ENCODE measurements at places on chromosomes 12 and 14.
A peak's percentile ranks its signal among the peaks of the same experiment; 100 is the strongest.

DNA sequence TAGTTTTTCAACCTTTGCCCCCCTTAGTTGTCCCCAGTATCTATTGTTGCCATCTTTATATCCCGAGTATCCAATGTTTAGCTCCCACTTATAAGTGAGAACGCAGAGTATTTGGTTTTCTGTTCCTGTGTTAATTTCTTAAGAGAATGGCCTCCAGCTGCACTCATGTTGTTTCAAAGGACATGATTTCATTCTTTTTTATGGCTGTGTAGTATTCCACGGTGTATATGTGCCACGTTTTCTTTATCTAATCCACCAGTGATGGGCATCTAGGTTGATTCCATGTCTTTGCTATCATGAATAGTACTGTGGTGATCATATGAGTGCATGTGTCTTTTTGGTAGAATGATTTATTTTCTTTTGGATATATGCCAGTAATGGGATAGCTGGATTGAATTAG is 72.0 kb downstream of the GCH1 start:
- no peak for DNase-seq

DNA sequence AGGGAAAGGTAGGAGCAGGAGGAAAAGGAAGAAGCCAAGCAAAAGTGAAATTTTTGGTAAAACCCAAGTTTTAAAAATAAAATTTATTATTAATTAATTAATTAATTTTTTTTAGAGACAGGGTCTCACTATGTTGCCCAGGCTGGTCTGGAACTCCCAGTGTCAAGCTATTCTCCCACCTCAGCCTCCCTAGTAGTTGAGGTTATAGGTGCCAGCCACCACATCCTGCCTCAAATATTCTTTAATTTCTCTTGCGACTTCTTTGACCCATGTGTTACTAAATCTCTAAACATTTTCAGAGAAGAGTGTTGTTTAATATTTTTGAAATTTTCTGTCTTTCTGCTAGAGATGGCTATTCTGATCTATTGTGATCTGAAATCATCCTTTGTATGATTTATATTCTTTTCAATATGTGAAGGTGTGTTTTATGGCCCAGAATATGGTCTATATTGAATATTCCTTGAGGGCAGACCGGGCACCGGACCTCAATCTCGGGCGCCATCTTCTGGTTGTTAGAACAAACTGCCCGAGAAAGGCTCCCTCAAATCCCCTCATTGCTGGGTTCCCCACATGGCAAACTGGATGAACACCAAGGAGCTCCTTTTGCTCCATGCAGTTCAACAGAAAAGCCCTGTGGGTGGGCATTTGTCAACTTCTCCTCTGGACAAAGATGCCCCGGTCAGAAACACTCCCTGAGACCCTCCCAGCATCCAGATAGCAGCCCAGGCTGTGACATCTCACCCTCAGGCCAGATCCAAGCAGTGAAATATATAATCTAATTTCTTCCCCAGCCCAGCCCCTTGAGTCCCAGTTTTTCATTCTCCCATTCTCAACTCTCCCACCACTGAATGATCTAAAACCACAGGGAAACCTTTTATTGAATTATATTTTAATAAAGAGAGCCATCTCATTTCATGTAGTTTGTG is 110.5 kb downstream of the ASCL4 start:
- DNase-seq = peak; percentile 18

DNA sequence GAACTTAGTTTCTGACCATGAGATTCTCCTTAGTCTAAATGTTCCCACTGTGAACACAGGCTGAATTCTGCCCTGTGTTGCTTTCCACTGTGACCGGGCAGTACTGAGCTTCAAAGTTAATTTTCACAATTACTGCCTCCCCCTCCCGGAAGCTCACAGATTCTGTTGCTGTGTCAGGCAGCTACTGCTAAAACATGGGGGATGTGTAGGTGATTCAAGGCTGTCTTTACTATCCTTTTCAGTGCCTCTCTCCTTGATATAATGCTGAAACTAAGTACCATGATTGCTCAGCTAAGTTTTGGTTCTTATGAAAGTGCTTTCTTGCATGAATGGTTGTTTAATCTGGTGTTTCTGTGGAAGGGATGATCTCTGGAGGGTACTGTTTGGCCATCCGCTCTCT is 428.3 kb upstream of the NOVA1 start:
- DNase-seq = no peak

DNA sequence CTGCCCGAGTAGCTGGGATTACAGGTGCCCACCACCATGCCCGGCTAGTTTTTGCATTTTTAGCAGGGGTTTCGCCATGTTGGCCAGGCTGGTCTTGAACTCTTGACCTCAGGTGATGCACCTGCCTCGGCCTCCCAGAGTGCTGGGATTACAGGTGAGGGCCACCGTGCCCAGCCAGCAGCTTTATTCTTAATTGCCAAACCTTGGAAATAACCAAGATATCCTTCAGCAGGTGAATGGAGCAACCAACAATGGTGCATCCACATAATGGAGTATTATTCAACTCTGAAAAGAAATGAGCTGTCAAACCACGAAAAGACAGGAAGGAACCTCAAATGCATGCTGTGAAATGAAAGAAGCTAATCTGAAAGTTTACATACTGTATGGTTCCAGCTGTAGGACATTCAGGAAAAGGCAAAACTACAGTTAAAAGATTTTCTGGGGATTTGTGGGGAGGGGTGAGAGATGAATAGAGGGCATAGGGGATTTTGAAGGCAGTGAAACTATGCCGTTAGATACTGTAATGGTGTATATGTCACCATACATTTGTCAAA is 118.8 kb upstream of the CCND2 start:
- no peak for DNase-seq

GRCh38 chr14:103890821-103891666 is 37.2 kb upstream of the TDRD9 start:
- DNase-seq = no peak

GRCh38 chr12:120936197-120936596 is 32.0 kb upstream of the SPPL3 start:
- no peak for DNase-seq

GRCh38 chr14:21672116-21672515 is 1.5 kb downstream of the OR4E1 start:
- DNase-seq = no peak

- DNase-seq = no peak
Observed at GRCh38 chr14:33611405-33612196, 339.3 kb downstream of the EGLN3 start.

GRCh38 chr12:115774148-115774895 is 503.2 kb downstream of the MED13L start:
- DNase-seq = no peak

- no peak for DNase-seq
Observed at GRCh38 chr12:94571556-94571955, 78.8 kb downstream of the TMCC3 start.

DNA sequence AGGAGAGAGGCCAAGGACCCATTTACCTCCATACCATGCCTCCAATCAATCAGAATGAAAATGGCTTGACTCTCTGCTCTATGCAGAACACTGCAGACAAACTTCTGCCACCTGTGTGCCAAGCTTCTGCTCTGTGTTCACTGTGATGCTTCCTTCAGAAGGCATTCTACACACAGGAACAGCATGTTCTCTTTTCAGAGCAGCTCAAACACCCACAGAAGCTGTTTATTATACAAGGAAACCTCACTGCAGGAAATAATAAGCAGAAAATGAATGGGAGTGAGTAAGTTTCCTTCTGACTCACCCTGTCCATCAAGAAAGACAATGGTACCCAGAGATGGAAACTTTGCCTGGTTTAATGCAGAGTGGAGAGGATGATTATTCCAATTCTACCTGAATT is 2.4 kb upstream of the ESR2 start:
- no peak for DNase-seq

- DNase-seq = no peak
Observed at GRCh38 chr14:75476274-75476995, 45.8 kb upstream of the BATF start.

GRCh38 chr12:131800594-131801135 is 27.5 kb upstream of the MMP17 start:
- no peak for DNase-seq

GRCh38 chr14:96693252-96693820 is 103.8 kb upstream of the VRK1 start:
- no peak for DNase-seq

- DNase-seq = no peak
Observed at GRCh38 chr12:1977109-1977508, 27.1 kb downstream of the DCP1B start.

DNA sequence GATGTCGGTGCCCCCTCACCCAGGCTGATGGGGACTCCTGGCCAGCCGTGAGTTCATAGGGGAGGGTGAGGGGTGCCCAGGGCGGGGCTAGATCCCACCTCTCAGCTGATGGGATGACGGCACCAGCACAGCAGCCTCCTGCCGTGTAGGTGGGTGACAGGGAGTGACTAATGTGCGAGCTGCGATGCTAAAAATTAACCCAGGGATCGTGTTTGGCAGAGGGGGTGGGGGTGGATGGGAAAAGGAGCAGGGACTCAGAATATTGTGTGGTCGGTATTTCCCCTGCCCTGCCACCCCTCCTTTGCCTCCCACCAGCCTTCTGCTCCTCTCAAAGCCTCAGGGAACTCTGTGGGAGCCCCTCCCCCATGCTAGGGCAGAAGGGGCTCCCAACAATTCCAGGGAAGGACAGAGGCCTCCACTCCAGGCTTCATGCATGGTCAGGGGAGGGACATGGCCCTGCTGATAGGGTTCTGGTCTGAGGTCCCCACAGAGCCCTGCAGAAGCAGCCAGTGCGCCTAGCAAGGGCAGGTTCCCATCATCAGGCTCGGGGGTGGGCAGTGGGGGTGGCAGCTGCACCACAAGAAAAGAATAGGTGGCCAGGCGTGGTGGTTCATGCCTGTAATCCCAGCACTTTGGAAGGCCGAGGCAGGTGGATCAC is 12.5 kb downstream of the TAMALIN start:
- DNase-seq = no peak

GRCh38 chr12:114319422-114319821 is 86.5 kb downstream of the TBX5 start:
- DNase-seq = no peak

DNA sequence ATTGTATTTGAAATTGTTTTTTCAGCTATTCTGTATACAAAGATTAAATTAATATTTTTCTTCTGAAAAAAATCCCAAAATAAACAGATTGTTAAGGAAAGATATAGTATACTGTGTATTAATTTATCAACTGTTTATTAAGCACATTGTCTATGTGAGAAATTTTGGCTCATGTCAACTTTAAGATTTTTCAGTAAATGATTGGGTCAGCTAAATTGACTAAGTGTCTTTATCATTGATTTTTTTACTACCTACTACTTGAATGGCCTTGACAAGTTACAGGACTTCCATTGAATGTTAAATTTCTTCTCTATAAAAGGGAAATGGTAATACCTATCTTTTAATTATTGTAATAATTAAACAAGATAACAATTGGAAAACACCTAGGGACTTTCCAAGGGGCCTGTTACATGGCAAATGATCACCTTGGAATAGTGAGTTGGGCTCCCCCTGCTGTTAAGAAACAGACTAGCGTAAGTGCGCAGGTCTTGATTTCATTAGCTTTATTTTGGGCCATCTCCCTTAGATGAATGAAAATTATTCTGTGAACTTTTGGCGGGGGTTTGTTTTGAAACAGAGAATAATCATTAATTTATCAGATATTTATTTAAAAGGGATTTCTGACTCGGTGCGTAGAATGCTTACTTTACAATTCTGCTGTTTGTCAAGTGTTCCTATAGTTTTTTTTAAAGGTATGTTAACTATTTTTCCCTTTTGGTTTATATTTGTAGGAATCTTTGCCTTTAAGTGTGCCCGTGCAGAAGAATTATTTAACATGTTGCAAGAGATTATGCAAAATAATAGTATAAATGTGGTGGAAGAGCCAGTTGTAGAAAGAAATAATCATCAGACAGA is 14.5 kb upstream of the CCT2 start:
- DNase-seq = peak; percentile 46

- DNase-seq = no peak
Observed at GRCh38 chr12:31217356-31218130, 108.4 kb downstream of the SINHCAF start.
